ENCODE measurements at places on chromosomes 3 and 15. TPM values are rescaled to one million over a fixed set of nuclear protein-coding genes. Genes with fewer than 3 reads are reported as not detected.

Gene LEKR1
- 0.93 TPM for polyA plus RNA-seq

Gene CILP
- not detected for polyA plus RNA-seq

Gene CISH
- polyA plus RNA-seq = 3.1 TPM

Gene TP63
- polyA plus RNA-seq = 1.0 TPM

Gene KLF15
- polyA plus RNA-seq = not detected

Measured in IgD-negative memory B cell (primary cell).